Muscle of back (tissue), 13 donors: ENCODE measurements at places on chromosomes 12 and 14. TPM values are rescaled to one million over a fixed set of nuclear protein-coding genes. Genes with fewer than 3 reads are reported as not detected.
A peak's percentile ranks its signal among the peaks of the same experiment; 100 is the strongest.

- DNase-seq, result no peak
These were observed 78.6 kb downstream of the CEP128 start for GRCh38 chr14:80862983-80863382.

GRCh38 chr14:102415671-102416070 lies 52.9 kb downstream of the TECPR2 start:
- DNase-seq, result no peak

DNA sequence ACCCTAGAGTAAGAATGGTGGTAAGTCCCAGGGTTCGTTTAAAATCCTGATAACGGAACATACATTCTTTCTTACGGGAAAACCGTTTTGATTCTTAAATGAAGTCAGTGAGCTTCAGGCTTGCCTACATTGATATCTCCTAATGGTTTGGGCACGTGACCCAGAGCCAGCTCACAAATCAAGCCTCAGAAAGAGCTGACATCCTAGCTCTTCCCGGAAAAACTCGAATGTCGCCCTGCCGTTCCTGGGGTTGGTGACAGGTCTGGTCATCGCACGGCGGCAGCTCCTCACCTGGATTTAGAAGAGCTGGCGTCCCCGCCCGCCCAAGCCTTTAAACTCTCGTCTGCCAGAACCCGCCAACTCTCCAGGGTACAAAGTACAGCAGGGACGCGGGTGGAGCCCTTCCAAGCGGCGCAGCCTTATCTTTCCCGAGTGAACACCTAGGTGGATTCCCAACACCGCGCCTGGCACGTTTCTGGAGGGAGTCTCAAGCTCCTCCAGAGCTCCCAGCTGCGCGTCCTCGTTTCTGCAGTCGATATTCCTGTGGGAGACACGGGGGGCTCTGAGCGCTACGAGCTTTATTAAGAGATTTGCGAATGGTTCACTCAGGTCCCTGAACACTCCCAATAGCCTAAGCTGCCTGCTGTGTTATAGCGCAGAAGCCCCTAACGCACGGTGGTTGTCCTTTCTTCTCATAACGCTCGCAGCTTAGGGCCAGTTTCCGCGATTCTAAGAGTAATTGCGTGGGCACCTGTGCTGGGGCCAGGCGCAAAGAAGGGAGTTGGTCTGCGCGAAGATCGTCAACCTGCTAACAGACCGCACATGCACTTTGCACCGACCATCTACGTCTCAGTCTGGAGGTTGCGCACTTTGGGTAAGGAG lies at the start of gene SSTR1:
TSS of gene SSTR1 (plus strand) at position 169 of the 882 bp plus-strand sequence. CDS start 1,486 bp downstream, outside the sequence.
- DNase-seq, result no peak

The ESPL1 gene
- 8.1 TPM for polyA plus RNA-seq

The WDR20 gene
- 26.1 TPM for polyA plus RNA-seq

The RPGRIP1 gene
- polyA plus RNA-seq, result 0.20 TPM

- no peak for DNase-seq
These were observed 13.8 kb downstream of the NFKBIA start for GRCh38 chr14:35390577-35391387.

- DNase-seq, result peak; percentile 68
These were observed 60.3 kb upstream of the BCL2L14 start for GRCh38 chr12:12010277-12011039.

- DNase-seq, result no peak
These were observed 69.3 kb downstream of the PPFIBP1 start for GRCh38 chr12:27593266-27593665.

The TMEM119 gene
- 45.0 TPM for polyA plus RNA-seq

- DNase-seq, result peak; percentile 68
These were observed 176.0 kb upstream of the DYRK2 start for GRCh38 chr12:67472539-67472938.

GRCh38 chr12:94495445-94496115 lies 35.9 kb upstream of the CEP83 start:
- peak; percentile 55 for DNase-seq

The RFX4 gene
- polyA plus RNA-seq, result 0.13 TPM

DNA sequence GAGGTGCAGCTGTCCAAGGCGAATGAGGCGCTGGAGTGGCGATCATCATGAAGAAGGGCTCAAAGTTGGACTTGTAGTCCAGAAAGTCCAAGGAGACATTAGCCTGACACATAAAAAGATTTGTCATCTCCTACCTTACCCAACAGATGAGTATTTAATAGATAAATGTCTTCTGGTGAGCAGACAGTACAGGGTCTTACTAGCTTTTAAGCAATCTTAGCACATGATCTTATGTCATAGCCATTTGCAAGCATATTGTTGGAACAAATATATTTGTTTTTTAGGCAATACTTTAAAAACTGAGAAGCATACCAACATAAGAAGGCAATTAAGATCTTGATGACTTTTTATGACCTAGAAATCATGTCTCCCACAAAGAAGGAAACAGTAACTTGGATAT lies 16.0 kb downstream of the GNS start:
- no peak for DNase-seq

The TMEM132D gene
- 0.90 TPM for polyA plus RNA-seq

GRCh38 chr14:68910540-68910939 lies 68.6 kb downstream of the ACTN1 start:
- DNase-seq, result no peak

GRCh38 chr14:46250113-46250703 lies 401.4 kb downstream of the RPL10L start:
- no peak for DNase-seq

GRCh38 chr14:24189059-24189375 lies 401 bp upstream of the IPO4 start:
- DNase-seq, result no peak

DNA sequence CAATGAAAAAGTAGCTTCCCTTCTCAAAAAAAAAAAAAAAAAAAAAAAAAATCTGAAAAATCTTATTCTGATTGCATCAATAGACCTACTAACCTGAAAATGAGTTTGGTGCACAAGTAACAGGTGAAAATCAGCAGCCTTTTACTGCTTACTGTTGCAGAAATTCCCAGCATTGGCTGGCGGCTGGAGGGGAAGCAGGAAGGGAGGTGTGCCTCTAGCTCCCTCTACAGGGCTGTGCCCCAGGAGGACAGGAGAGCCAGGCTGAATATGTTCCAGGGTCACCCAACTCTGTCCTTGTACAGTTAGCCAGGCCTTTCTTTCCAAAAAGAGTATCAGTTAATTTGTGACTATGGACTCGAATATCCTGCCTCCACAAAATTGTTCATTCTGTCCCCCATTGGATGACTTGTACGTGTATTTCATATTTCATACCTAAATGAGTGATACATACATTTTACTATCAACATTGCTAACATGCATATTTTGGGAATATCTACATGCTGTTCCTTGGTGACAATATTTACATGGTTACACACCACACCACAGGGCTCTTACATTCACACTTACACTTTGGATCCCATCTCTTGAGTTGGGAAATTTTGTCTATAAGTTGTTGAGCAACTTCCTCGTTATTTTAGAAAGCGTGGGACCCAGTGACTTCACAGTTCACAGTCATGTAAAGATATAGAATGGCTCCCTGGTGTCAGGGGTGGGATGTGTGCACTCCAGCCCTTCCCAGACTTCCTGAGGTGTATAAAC lies 124.8 kb downstream of the SAMD4A start:
- no peak for DNase-seq

DNA sequence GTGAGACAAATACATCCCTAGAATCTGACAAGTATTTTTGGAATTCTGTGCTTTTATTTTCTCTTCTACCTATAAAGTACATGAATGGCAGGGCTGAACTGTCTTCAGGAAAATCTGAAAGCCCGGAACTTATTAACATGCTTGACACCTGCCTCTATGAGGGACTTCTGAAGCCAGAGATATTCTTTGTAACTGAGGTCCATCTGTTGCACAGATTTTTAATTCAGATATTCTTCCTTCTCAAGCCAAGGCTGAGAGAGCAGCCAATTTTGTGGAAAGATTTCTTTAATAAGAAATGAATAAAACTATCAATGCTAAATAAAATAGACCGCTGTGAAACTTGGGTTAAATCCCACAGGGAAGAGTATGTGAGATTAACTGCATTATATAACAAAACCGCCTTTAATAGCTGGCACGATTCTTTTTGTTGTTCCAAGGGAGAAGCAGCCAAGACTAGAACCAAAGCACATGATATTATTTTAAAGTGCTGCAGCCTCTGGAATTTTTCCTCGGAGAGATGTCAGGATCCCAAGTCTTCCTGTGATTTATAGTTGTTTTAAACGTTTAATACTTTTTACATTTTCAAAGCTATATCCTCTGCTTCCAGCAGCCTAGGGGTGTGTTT lies 148.9 kb downstream of the CRADD start:
- DNase-seq, result peak; percentile 86

DNA sequence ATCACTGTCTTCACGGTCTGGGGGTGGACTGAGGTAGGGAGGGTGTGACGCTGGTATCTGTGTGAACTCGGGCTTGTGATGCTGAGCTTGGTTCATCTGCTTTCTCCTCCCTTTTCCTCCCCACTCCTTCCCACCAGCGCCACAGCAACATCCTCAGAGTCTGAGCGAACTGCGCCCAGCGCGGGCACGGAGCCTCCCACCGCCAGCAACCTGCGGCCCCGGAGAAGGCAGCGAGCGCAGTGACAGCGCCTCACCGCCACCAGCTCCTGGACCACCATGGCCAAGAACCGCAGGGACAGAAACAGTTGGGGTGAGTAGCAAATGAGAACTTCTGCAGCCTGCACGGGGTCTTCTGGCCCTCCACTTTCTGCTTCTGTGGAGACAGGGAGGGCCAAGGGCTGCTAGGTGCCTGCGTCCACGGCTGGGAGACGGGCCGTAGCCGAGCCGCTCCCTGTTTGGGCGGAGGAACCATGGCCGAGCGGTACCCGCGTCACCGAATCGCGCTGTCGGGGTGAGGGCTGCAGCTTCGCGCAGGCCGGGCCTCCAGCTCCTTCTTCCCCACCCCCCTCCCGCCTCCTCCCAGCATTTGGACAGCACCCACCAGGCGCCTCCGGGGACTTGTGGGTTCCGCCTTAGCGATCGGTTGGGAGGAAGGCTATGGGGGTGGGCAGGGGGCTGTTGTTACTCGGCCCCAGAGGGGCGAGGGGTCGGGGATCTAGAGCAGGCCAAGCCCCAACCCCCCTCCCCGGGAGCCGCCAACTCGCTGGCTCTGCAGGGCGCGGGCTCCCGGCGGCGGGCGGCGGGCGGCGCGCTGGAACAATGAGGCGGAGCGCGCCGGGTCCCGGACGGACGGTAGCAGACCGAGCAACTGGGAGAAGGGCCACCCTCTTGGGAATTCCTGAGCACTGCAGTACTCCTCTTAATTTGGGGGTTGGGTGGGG lies at the start of gene ATL1:
TSS of gene ATL1 (plus strand) at position 156 of the 941 bp plus-strand sequence. CDS start at position 277, 121 bp downstream.
- peak; percentile 95 for DNase-seq

GRCh38 chr14:22329371-22329770 lies 259.7 kb downstream of the DAD1 start:
- DNase-seq, result no peak

- DNase-seq, result no peak
These were observed 23.1 kb downstream of the MGAT4C start for GRCh38 chr12:86233126-86233525.

DNA sequence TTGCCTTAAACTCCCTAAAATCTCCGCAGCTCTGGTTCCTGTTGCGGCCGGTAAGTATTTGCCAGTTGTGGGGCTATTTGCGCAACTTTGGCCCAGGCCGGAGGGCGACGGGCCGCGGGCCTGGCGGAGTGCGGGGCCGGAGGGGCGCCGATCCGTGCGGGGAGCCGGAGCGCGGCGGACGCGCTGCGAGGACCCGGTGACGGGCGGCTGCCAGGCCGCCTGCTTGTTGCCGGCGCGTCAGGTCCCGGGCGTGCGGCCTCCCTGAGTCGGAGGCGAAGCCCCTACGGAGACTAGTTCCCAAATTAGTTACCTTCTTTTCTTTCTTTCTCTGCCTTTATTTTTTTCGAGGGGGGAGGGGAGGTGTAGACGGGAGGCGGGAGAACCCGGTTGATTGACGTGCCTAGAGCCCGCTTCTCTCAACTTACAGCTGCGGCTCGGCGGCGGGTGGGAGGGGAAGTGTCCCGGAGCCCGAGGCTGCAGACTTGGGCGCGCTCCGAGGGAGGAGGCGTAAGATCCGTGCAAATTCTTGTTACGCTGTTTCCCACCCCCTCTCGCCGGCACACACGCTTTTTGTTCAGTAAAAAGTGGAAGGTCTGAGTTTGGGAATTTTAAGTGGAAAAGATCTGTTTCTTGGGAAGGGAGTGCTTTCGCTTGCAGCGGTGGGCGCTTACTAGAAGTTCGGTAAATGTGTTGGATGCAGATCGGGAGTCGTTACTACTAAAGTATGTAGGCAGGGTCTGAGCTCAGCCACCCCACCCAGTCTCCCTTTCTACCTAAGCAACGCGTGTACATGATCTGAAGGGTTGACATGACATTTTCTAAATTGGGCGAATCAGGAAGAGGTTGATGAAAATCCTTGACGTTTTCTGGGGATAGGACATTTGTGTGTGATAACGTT lies 576 bp downstream of the ZBTB1 start:
- peak; percentile 93 for DNase-seq

The CEBPE gene
- polyA plus RNA-seq, result 0.25 TPM

The SSTR1 gene
- polyA plus RNA-seq, result 3.4 TPM

The LRP6 gene
- polyA plus RNA-seq, result 36.2 TPM

GRCh38 chr12:124608450-124608870 lies 41.0 kb upstream of the NCOR2 start:
- DNase-seq, result no peak

The LRRC10 gene
- polyA plus RNA-seq, result not detected

The MIP gene
- polyA plus RNA-seq, result not detected
